ENCODE measurements at places on chromosomes 13 and 19.

- DNase-seq: no peak
These were observed 9.8 kb upstream of the DACT3 start for GRCh38 chr19:46670813-46671212.

DNA sequence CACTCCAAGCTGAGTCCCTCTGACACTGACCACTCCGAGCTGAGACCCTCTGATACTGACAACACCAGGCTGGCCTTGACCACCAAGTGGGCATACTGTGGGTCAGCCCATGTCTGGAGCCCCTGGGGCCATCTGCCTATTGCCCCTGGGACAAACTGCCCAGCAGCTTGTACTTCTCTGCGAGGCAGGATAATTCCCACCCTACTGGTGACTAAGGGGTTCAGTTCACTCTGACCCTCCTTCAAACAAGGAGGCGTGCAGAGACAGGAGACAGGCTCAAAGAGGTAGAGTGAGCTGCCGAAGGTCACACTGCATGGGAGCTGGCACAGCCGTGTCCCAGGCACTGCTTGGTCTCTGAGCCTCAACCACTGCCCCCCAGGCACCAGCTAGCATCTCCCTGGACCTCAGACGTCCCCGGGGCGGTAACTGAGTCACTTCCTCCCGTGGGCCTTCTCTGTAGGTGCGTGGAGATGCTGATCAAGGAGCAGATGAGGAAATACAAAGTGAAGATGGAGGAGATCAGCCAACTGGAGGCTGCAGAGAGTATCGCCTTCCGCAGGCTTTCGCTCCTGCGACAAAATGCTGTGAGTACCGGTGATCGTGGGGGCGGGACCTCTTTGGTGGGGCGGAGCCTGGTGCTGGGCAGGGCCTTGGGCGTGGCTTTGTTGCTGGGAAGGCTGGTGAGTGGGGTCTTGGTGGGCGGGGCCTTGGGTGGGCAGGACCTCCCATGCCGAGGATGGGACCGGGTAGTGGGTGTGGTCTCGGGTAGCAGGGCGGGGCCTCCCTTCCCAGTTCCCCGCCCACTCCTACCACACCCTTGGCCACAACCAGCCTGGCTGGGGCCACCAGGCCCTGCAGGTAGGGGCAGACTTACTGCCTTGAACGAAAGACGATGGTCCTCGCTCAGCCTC lies 5.8 kb upstream of the USE1 start:
- no peak for DNase-seq

GRCh38 chr13:19581675-19582074 lies 20.3 kb upstream of the TPTE2 start:
- DNase-seq: no peak

DNA sequence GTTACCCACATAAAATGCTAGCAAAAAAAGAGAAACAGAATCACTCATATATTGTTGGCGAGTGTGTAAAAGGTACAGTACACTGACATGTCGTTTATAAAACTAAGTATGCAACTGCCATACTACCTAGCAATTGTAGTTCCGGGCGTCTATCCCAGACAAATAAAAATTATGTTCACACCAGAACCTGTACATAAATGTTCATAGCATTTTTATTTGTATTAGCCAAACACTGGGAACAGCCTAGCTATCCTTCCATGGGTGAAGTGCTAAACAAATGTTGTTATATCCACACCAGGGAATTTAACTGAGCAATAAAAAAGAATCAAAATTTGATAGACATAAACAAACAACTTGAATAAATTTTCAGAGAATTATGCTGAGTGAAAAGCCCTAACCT lies 28.9 kb upstream of the POSTN start:
- no peak for DNase-seq

DNA sequence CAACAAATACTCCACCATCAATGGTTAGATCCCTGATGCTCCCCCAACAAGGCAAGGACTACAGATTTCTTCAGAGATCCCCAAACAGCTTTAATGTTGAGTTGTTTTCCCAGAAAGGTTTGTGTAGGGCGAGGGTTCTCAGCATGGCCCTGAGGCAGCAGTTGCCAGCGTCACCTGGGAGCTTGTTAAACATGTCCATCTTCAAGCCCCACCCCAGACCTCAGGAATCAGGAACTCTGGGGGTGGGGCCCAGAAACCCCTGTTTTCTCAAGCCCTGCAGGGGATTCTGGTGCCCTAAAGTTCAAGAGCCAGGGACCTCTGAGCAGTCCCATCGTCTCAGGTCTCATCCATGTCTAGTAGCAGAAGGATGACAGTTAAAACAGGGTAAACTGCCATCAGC lies 9.6 kb downstream of the EFNB2 start:
- DNase-seq: no peak

DNA sequence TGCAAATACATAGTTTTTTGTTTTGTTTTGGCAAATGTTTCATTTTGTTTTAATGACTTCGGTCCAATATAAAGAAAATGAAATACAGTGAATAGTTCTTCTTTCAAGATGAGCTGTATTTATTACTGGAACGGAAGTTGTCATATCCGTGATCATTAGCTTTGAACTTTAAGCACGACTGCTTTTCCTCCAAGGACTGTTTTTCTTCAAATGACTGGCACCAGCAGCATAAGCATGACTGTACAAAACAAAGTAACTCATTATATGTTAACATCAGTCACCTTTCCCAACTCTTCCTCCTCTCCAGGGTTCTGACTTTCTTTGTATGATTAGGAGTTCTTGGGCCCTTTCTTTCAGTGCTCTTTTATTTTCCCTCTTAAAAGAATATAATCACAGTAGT lies 20.5 kb downstream of the EDNRB start:
- DNase-seq: no peak

GRCh38 chr19:4830768-4831265 lies 695 bp downstream of the TICAM1 start:
- DNase-seq: no peak

DNA sequence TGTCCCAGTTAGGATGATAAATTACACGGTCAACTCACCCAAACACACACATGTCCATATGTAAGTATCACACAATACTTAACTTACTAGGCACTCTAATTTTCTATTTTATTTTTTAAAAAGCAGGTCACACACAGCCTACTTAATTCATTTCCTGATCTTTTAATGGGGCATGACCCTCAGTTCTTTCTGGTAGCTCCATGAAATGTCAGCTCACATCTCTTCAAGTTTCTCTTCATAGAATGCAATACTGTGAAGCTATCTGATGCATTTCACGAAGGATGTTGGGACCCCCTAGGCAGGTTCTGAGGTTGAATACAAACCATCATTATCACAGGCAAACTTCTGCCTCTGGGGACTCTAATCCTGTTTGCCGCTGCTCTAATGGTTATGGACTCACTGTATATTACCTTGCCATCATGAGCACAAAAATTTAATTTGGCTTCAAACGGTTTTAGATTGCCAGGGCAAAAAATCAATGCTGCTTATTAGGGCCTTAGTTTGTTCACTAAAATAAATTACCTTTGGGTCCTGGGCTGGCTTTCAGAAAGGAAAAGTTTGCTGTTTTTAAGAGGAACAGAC lies 16.1 kb upstream of the DHRS12 start:
- DNase-seq: no peak

DNA sequence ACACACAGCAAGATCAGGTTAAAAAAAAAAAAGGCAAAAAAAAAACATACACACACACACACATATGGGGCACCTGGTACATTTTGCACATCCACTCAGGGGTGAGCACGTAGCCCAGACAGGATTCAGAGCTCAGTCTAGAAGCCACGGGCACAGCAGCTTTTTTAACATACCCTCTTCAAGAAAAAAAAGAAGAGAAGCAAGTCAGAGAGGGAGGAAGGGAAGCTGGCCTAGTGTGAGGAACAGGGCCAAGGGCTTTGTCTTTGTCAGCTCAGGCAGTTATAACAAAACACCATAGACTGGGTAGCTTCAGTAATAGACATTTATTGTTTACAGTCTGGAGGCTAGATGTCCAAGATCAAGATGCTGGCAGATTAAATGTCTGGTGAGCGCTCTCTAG lies 2.3 kb upstream of the TPM4 start:
- DNase-seq: no peak

DNA sequence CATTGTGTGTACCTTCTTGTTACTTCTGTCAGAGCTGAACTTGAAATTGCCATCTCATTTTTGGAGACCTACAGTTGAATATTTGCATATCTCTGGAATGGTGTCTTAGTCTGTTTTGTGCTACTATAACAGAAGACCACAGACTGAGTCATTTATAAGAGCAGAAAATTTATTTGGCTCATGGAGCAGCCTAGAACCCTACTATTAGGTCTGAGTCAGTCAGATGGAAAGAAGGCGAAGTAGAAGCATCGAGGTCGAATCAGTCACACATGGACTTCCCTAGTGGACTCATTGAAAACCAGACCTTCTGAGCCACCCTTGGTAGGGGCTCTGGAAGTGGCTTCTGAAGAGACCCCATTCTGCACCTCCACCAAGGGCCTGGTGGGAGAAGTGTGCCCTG lies 33.9 kb upstream of the TPT1 start:
- DNase-seq: no peak

DNA sequence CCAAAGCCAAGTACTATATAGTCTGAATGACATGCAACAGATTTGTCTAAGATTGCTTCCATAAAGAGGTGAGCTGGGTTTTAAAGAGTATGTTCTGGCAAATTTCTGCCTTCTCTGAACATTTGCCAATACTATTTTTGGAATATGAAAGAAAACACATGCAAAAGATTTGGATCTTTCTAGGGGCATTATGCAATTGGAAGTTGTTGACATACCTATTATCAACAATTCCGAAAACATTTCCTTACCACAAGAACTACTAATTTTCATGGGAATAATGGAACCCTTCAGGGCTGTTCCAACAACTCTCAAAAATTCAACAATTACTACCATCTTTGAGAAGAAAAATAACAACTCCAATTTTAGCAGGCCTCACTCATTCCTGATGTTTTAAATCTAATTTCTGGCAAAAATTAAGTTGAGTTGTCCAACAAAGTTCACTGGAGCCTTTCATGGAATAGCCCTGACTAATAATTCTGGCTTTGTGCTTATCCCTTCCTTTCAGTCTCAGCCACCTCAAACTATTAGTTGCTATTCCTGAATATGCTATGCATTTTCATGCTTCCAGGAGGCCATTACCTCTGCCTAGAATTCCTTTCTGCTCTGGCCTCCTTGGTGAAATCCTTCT lies 250.0 kb downstream of the RGCC start:
- DNase-seq: no peak
